ENCODE measurements at places on chromosomes 16 and 17.

- DNase-seq, result no peak
Measured at GRCh38 chr16:85387171-85387507, 226.0 kb upstream of the GSE1 start.

DNA sequence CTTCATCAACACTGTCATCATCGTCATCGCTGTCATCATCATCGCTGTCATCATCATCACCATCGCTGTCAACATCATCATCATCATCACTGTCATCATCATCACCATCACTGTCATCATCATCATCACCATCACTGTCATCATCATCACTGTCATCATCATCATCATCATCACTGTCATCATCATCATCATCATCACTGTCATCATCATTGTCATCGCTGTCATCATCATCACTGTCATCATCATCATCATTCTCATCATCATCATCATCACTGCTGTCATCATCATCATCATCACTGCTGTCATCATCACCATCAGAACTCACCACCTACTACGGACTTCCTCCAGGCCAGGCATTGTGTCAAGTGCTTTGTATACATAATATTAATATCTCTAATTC is 160.6 kb downstream of the AIPL1 start:
- no peak for DNase-seq

DNA sequence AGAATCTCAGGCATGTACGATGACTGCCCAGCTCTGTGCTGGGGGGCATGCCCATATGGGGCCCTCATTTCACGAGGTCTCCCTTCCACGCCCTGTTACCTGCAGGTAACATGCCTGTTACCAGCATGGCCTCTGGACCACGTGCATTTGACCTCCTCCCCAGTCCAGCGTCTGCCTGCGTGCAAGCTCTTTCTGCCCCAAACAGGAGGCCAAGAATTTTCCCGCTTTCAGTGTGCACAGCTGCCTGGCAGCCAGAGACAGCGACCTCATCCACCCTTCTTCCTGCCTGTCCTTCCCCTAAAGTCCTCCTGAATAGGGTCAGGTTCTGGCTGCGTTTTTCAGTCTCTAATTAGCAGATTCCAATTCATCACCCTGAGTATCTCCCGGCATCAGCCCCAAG is 306.5 kb upstream of the ZFHX3 start:
- DNase-seq, result no peak

DNA sequence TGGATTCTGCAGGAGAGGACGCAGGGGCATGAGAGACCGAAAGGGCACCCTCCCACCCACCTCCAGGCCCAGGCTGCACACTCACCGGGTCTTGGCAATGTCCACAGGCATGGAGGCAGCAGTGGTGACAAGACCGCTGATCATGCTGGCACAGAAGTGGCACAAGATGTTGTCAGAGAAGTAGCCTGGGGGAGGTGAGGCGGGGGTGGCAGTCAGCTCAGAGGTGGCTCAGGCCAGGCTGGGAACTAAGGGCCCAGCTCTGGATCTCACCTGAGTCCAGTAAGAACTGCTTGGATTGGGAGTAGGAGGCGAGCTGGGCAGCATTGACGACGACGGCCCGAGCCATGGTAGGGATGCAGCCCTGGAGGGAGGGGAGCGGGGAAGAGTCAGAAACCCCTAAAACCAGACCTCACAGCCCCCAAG is 1.8 kb downstream of the SLC25A11 start:
- DNase-seq, result no peak
